A549 treated with CpdA at 1 μM for 4 hours (cell line): ENCODE measurements at places on chromosomes 11 and 22. TPM values are rescaled to one million over a fixed set of nuclear protein-coding genes. Genes with fewer than 3 reads are reported as not detected.

Gene SCGB1A1
- not detected in 5 replicates for total RNA-seq

Gene NTM
- not detected in 5 replicates for total RNA-seq

Gene IRAG1
- total RNA-seq: 0.01 to 0.05 TPM (median 0.02 TPM) in 5 replicates

Gene CEND1
- 1.6 to 1.8 TPM (median 1.7 TPM) in 5 replicates for total RNA-seq

Gene PAX6
- total RNA-seq: 1.2 to 3.3 TPM (median 1.7 TPM) in 5 replicates

Gene SLC25A22
- 23.3 to 38.0 TPM (median 36.9 TPM) in 5 replicates for total RNA-seq

Gene ANKK1
- total RNA-seq: 0.02 to 0.12 TPM in 2 of 5 replicates, not detected in the others

Gene ZNRD2
- total RNA-seq: 70.0 to 81.9 TPM (median 77.0 TPM) in 5 replicates

Gene PATE4
- not detected in 5 replicates for total RNA-seq

Gene OSM
- 0.02 to 0.09 TPM in 2 of 5 replicates, not detected in the others for total RNA-seq
